ENCODE measurements at places on chromosomes 1 and 21.

- DNase-seq = no peak
These were observed 152.5 kb upstream of the KCND3 start for GRCh38 chr1:112141923-112142322.

GRCh38 chr1:85611425-85611824, 30.9 kb downstream of the CCN1 start:
- DNase-seq = no peak

DNA sequence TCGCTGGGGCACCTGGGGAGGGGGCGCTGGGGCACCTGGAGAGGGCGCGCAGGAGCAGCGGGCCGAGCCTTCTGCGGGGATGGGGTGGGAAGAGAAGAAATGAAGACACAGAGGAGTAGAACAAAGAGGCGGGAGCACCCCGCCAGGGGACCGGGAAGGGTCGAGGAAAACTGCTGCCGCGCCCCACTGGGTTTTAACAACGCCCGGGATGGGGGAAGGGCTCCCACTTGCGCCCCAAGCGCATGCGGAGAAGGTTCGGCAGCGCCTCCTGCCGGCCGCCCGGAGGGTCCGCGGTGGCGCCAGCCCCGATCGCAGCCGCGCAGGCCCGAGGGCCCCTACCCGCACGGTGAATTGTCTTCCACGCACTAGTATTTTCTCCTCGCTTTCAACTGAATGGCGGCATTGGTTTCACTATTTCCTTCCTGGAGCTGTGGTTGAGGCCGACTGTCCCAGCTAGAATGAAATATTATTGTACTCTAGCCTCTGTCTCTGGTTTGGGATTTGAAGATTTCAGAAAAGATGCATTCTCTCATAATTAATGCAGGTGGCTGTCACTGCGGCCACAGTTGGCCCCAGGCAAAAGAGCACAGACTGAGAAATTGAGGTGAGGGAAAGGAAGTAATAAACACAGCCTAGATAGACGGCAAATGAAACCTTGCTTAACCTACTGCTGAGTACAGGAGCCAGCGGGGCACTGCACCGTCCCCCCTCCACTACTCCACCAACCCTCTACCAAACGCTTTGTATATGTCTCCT, 57.3 kb downstream of the MAB21L3 start:
- DNase-seq = peak; percentile 88

DNA sequence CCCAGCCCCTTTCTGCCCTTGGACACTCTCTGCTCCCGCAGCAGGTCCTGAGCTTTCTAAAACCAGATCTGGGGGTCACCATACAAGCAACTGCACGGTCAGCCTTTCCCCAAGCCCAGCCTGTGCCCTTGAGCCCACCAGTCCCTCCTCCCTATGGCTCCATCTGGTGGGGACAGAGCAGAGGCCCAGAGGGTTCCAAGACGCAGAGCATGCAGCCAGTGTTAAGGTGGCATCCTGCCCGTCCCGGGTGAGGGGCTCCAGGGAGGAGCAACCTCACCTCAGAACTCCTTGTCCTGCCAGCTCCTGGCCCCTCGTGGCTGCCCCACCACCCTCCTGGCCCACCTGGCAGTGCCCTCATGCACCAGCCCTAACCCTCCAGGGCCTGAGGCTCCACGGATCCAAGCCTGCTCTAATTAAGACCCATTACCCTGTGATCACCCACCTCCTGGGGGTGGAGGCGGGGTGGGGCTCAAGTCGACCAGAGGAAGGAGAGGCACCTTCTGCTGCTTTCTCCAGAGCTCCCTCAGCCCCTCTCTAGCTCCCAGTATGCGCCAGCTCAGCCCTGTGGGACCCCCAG, 8.5 kb downstream of the CHD5 start:
- no peak for DNase-seq

DNA sequence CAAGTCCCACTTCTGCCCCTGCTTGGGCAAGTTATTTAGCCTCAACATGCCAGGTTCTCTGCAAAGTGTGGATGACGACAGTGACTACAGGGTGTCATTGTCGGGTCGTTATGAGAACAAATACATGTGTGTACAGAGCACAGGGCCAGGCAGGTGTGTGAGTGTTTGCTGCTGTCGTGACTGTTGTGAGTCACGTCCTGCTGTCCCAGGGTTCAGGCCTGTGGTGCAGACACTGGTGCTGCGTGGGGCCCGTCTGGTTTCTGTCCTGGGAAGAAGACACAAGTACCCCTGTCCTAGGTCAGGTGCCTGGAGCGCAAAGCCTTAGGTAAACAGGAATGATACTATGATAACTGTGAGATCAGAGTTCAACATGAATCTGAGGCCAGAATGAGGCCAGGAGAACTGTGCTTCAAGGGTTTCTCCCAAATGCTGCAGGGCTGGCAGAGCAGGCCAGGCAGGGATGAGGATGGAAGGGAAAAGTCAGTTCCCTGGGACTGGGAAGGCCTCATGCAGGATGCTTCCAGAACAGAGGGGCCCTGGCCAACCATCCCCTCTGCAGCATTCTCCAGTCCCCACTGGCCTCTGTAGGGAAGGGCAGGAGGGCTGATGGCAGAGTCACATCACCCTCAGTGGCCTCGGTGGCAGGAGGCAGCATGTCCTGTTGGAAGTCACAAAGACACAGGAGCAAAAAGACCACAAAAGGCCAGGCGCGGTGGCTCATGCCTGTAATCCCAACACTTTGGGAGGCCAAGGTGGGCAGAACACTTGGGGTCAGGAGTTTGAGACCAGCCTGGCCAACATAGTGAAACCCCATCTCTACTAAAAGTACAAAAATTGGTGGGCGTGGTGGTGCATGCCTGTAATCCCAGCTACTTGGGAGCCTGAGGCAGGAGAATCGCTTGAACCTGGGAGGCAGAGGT, 15.7 kb downstream of the GPR157 start:
- DNase-seq = no peak

- no peak for DNase-seq
These were observed 144.8 kb upstream of the SLC35F3 start for GRCh38 chr1:233759665-233760064.

- peak; percentile 36 for DNase-seq
These were observed 45.4 kb upstream of the TNFRSF1B start for GRCh38 chr1:12121212-12122003.

- no peak for DNase-seq
These were observed 666 bp upstream of the BEND5 start for GRCh38 chr1:48777219-48777895.

DNA sequence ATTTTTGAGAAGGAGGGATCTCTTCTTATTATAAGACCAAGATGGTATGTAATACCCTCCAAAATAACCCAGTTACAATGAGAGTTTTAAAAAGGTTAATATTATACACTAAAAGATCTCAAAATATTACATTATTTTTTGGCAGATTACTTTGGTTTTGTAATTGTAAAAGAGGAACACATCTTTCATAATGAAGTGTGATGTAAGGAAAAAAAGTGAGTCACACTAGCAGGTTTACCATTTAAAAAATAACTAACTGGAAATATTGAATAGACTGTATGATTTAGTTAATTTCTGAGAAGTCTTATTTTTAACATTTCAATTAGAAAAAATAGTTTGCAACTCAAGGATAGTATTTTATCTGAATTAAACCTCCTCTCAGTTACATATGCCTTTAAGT, 1.1 kb downstream of the F5 start:
- no peak for DNase-seq

DNA sequence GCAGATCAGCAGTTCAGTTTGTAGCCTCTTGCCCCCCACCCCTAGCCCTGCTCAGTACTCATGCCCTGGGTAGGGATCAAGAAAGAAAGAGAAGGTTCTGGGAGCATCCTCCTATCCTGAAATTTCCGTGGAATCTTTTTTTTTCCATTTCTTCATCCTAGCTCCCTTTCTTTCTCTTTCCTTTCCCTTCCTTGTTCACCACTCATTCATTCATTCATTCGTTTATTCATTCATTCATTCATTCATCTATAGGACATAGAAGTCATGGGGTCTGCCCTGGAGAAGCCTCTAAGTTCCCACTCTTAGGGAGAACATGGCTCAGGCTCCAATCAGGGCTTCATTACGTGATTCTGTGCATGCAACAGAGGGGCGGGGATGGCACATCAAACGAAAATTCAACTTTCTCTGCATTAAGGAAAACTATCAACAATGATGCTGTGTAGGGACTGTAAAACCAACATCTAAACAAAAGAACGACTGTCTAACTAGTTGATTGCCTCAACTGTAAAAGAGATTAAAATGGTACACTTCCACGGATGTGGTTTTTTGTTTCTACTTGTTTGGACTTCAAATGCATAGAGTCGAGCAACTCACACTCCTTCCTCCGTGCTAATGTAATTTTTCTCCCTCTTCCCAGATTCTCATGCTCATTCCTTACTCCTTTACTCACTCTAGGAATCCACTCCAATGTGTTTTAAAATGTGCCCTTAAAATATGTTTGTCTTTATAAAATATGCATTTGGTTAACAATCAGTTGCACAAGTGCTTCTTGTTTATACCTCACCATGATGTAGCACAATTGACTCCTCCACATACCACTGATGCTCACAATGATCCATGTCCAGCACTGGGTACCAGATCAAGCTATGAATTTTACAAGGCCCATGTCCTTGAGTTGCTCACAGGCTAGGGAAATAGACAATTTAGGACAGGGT, 101.2 kb upstream of the SLC2A1 start:
- no peak for DNase-seq

- DNase-seq = no peak
These were observed 6.8 kb downstream of the GPR161 start for GRCh38 chr1:168129933-168130332.

- DNase-seq = no peak
These were observed 60.7 kb downstream of the MORN1 start for GRCh38 chr1:2330519-2331199.

DNA sequence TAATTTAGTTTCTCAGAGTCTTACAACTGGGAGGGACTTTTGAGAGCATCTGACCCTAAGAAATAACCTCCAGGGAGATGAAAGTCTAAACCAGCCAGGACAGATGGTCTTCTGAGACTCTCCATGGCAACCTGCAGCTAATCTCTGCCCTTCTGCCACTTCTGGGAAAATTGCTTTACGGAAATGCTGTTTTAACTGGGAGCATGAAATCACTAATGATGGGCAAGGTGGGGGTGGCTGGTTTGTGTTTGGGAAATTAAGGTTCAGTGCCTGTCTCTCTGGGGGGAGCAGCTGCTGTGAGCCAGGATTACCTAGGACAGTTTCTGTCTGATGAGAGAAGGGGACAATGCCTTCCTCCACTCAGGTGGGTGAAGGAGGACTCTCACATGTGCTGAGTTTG, 33.2 kb downstream of the ROR1 start:
- no peak for DNase-seq

- peak; percentile 29 for DNase-seq
These were observed at the start of gene ADAMTS1 for GRCh38 chr21:26845066-26845758. TSS of gene ADAMTS1 (minus strand) at chr21:26845409. CDS start at chr21:26844954, 455 bp downstream.

DNA sequence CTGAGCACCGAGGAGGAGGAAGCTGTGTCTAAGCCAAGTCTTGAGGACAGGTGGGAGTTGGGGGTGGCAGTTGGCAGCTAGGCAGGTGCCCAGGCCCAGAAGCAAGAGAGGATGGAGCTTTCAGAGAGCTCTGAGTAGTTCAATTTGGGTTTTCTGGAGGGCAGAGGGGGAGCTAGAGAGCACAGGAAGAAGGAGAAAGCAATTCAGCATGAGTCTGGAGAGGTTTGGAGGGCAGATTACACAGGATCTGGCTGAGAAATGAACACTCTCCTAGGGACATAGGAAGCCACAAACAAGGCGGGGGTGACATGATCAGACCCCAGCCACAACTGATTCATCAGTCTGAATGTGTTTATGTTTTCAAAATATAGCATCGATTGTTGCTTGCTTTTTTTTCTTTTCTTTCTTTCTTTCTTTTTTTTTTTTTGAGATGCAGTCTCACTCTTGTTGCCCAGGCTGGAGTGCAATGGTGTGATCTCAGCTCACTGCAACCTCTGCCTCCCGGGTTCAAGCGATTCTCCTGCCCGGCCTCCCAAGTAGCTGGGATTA, 23.8 kb downstream of the PTPRF start:
- DNase-seq = peak; percentile 54

DNA sequence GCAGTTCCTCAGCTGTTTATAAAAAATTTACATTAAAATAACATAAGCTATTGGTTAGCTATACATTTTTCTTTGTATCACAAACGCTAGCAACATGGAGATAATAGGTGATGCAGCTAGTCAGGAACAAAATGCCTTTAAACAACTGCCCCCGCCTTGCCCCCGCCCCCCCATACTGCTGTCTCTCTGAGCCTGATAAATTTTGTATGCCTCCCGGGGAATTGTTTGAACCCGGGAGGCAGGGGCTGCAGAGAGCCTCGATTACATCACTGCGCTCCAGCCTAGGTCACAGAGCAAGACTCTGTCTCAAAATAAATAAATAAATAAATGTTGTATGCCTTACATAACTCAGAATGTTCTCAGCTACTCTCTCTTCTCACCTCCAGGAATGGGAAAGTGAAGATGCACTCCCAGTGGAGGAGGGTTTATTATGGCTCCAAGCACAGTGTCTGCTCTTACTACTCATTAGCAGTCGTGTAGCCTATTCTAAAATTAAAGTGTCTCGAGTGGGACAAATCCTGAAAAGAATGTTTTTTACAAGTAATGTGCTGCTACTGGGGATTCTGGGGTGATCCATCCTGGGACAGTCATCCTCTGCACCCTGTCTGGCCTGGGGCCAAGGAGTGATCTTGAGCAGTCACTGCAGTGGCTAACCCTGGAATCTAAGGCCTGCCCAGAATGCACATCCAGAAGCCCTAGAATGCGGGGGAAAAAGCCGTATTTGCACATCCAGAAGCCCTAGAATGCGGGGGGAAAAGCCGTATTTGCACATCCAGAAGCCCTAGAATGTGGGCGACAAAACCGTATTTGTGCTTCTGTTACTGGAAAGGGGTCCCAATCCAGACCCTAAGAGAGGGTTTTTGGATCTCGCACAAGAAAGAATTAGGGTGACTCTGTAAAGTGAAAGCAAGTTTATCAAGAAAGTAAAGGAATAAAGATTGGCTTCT, 39.4 kb upstream of the ZNF496 start:
- no peak for DNase-seq

- no peak for DNase-seq
These were observed 29.0 kb downstream of the LMX1A start for GRCh38 chr1:165327538-165327937.
